ENCODE measurements at places on chromosomes 3 and 15.

GRCh38 chr3:39275052-39275451 lies 4.8 kb downstream of the CX3CR1 start:
- DNase-seq: no peak

DNA sequence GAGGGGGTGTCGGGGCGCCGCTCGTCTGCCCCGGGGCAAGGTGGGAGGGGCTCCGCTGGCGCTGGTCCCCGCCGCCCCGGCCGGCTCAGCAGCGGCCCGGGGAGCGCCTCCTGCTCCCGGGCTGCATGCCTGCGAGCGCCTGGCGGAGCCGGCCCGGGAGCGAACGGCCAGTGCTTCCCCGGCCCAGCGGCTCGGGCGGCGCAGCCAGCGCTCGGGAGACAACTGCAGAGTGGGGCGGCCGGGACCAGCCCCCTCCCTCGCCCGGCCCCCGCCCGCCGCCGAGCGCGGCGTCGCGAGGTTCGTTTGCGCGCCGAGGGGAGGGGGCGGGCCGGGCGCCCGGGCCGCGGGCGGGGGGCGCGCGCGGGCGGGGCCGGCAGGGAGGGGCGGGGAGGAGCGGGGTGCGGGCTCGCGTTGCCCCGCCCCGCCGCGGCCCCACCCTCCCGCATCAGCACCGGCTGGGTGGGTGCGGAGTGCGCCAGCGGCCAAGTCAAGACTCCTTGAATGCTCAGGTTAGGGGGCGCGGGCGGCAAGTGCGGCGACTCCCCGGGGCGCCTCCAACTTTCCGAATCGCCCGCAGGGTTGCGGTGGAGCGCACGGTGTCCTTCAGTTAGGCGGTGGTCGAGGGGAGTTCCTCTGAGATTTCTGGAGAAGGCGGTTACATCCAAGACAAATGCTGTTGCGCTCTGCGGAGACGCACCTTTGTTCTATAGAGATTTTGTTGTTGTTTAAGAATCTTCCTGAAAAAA lies at the start of gene RGMA:
TSS of gene RGMA (minus strand) at position 231 of the 746 bp plus-strand sequence. CDS start 279 bp downstream, outside the sequence.
- DNase-seq: peak; percentile 13

GRCh38 chr3:113275929-113276750 lies 64.8 kb downstream of the BOC start:
- peak; percentile 66 for DNase-seq

GRCh38 chr3:145902166-145902565 lies 258.8 kb downstream of the PLOD2 start:
- no peak for DNase-seq

DNA sequence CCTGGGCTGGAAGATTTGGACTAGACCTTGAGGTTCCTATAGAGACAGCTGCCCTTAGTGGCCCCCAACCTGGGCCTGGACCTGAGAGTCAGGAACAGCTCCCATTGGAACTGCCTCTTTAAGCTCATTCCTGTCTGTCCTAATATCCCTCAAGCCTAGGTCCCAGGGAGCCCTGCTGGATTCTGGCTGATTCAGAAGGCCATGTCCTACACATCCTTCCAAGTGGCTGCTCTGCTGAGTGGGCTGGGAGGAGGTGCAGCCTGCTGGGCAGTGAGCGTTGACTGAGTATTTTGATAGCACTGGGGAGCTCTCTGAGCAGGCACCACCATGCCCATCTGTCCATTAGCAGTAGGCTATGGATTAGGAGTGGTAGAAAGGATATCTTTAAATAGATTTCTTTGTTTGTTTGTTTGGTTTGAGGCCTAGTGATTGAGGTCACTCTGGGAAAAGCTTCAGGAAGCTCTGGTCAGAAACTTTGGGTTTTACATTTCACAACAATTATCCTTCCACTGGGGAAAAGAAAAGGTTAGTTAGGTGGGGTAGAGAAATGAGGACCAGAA lies 54.6 kb upstream of the ATOSA start:
- no peak for DNase-seq

- DNase-seq: no peak
Measured at GRCh38 chr3:130558366-130558765, 41.4 kb downstream of the COL6A6 start.

DNA sequence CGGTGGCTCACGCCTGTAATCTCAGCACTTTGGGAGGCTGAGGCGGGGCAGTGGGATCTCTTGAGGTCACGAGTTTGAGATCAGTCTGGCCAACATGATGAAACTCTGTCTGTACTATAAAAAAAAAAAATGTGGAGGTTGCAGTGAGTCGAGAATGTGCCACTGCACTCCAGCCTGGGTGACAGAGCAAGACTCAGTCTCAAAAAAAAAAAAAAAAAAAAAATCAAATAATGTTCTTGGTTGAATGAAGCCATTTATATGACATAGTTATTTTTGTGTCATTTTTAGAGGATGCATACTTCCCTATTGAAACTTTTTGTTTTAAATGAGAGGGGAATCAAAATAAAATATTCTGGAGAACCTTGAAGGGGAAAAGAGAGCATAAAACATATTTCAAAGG lies 3.1 kb downstream of the HMCES start:
- no peak for DNase-seq

- DNase-seq: peak; percentile 92
Measured at GRCh38 chr3:150408221-150409124, at the start of gene TSC22D2. Gene TSC22D2, plus strand, starts transcription at chr3:150408298. Its CDS starts 1,053 bp downstream, at chr3:150409351.

GRCh38 chr3:60277361-60277800 lies 973.9 kb downstream of the FHIT start:
- DNase-seq: no peak

DNA sequence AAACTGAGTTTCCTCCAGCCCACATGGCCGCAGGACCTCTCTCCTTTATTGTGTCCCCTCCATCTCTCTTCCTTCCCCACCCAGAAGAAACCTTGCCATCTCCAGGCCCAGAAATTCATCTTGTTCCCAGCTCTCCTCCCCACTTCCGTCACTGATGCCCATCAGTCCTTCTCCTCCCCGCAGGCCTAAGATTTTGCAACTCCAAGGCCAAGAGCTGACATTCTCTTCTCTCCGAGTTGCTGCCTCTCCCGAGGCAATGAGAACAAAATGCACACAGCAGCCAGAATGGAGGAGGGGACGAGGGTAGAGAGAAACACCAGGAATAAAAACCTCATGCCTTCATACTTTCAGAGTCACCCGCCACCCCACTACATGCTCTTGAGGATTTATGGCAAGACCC lies 526.5 kb upstream of the PROK2 start:
- no peak for DNase-seq

- no peak for DNase-seq
Measured at GRCh38 chr15:57667171-57667849, 39.2 kb upstream of the POLR2M start.

- DNase-seq: no peak
Measured at GRCh38 chr15:45395943-45396342, 17.6 kb upstream of the GATM start.

DNA sequence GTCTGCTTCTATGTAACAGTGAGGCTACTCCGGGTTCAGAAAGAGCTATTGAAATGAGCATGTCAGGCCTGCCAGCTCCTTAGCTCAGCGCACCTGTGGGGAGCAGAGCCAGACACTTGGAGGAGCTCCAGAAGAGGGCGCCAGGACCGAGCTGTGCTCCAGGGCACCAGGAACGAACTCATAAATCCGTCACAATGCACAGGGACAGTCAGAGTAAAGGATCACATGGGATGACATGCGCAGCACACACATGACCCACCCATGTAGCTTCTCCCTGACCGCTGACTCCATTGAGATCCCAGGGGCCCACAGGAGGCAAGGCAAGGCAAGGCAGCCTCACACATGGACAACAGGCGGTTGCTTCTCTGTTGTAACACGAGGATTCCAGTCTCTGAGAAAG lies 26.0 kb upstream of the GNB5 start:
- no peak for DNase-seq

DNA sequence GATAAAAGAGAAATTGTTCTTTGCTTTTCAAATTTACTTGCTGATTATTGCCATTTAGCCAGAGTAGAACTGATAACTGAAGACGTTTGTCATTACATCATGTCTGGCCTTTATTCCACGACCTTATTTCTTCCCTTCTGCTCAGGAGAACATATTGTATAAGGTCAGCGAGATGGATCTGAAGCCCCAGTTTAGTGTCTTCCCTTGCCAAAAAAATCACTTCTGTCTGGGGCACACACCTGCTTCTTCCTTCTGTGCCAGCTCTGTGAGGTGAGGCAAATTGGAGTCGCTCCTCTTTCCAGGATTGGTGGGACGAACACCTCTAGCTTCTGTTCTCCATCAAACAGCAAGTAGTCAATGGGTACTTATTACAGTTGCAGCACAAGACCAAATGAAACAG lies 250.3 kb upstream of the CRBN start:
- no peak for DNase-seq

DNA sequence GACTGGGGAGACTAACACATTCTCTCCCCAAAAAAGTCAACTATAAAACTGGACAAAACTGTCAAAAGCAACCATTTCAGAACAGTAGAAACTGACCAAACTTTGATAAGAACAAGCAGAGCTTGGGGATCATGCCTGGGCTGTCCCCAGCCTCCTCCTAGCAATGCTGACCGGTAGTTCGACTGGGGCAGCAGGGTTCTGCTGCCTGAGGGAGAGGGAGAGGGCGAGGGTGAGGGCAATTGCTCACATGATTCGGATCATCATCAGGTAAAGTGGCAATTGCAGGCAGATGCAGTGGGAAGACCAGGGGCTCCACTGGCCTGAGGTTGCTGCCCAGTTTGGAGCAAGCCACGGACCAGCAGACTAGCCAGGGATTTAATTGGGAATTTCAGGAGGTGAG lies 88.6 kb downstream of the OSBPL10 start:
- no peak for DNase-seq

DNA sequence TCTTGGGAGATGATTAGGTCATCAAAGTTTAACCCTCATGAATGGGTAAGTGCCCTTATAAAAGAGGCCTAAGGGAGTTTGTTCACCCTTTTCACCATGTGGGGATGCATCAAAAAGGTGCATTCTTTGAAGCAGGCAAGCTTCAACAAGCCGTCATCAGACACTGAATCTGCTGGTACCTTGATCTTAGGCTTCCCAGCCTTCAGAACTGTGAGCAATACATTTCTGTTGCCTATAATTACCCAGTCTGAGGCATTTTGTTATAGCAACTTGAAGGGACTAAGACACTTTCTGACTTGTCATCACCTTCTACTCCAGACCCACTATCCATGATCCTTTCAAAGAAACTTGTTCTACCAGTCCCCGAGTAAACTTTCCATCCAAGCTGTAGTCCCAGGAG lies 44.6 kb upstream of the LRRC58 start:
- DNase-seq: no peak

- DNase-seq: peak; percentile 17
Measured at GRCh38 chr15:72155003-72155621, 36.9 kb downstream of the SENP8 start.

GRCh38 chr3:183497313-183497712 lies 58.2 kb downstream of the KLHL6 start:
- no peak for DNase-seq

DNA sequence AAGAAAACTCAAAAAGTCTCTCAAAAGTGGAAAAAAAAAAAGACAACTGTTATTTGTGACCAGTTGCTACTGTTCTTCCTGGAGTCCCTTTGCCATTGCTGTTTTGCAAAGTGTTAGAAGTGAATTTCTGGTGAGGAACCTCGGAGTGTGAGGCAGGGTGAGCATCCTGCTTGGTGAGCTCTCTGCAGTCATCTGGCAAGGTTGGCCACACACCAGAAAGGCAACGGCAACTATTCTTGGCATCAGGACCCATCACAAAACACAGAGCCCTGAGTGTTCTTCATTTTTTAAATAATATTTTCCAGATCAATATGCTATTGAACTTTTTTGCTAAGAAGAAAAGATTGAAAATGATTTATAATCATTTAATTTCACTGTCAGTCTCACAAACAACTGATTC lies 60.7 kb downstream of the CGNL1 start:
- no peak for DNase-seq

- DNase-seq: no peak
Measured at GRCh38 chr3:42961633-42962032, 17.5 kb upstream of the GASK1A start.

DNA sequence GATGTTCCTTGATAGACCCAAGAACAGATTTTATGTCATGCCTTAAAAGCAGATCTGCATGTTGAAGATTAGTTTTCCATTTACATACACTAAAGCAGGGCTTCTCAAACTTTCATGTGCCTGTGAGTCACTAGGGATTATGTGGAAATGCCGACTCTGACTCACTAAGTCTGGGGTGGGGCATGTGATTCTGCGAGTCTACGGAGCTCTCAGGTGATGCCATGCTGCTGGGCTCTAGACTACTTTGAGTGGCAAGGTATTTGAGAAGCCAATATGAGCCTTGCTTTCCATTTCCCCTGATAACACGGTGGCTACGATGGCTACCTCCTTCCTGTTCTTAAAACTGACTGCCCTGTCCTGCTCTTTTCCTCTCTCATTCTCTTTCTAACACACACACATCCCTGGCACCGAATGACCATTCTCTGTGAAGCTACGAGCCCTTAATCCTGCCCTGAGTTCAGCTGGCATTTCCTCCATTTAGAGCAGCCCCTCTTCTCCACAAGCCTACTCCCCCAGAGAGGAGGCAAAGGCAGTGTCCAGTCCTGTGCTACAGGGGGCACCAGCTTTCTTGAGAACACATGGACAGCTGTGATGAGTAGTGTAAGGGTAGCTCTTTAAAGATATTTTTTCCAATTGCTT lies 39.7 kb upstream of the PYGO1 start:
- no peak for DNase-seq

- DNase-seq: no peak
Measured at GRCh38 chr3:53161820-53162671, 1.0 kb downstream of the PRKCD start.

- no peak for DNase-seq
Measured at GRCh38 chr3:80643421-80643820, 875.6 kb upstream of the ROBO1 start.

DNA sequence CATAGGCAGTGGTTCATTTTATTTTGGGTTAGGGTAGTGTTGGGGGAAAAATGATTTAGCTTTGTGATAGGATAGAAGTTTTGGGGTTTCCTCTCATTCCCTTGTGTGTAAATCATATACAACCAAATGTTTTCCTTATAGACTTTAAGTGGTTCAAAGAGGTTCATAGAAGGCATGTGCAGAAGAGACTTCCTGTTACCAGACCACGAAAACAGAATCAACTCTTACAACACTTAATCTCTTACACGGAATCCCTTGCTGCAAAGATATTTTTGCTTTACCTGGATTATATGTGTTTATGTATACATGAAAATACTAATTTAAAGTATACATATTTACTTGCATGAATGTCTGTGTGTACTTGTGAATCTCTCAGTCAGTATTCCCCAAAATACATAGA lies 2.9 kb downstream of the TMOD2 start:
- DNase-seq: no peak

DNA sequence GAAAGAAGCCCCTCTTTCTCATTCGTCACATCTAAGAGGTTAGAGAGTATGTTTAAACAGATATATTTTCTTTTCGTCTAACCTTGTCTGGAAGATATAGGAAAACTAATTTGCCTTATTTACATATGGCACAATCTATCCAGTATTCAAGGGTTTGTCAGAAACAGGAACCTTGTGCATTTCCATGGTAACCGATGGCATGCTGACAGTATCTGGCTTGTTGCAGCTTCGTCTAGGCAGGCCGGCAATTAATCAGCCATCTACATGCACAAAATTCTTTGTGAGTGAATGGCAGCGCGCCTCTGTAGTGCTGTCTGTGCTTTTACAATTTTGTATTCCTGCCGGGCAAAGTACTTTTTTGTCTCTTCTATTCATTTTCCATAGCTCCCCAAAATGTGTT lies 294.0 kb upstream of the SOX2 start:
- no peak for DNase-seq

Data from NCI-H1092 (cell line).